ENCODE measurements at places on chromosomes 3 and 15. TPM values are rescaled to one million over a fixed set of nuclear protein-coding genes. Genes with fewer than 3 reads are reported as not detected.

The TMEM207 gene
- not detected for total RNA-seq

The CP gene
- not detected for total RNA-seq

The P2RY14 gene
- total RNA-seq = not detected

The EPM2AIP1 gene
- 20.5 TPM for total RNA-seq

The OR5K2 gene
- not detected for total RNA-seq

The SYNPR gene
- total RNA-seq = not detected

The SLC22A14 gene
- 0.62 TPM for total RNA-seq

The CLN6 gene
- 19.2 TPM for total RNA-seq

The GYG1 gene
- total RNA-seq = 48.1 TPM

The TRIM42 gene
- not detected for total RNA-seq

The ARNT2 gene
- total RNA-seq = 30.7 TPM

The RASGRP1 gene
- not detected for total RNA-seq

The C3orf49 gene
- total RNA-seq = not detected

The HDC gene
- total RNA-seq = not detected

The ITGA11 gene
- total RNA-seq = 1,105 TPM

GRCh38 chr3:10169000-10169496, 4.3 kb downstream of the IRAK2 start:
- no peaks in the 10 kb centered on the region for H3K27me3 ChIP-seq
- peaks cover 20% of the 10 kb centered on the region for H3K4me1 ChIP-seq
- no peak for DNase-seq
- H3K36me3 ChIP-seq = no peaks in the 10 kb centered on the region

- H3K4me1 ChIP-seq = peaks cover 13% of the 10 kb centered on the region
- H3K4me3 ChIP-seq = no peak overlapping the region
- peaks cover 2% of the 10 kb centered on the region for H3K27me3 ChIP-seq
- no peaks in the 10 kb centered on the region for H3K36me3 ChIP-seq
- H3K27ac ChIP-seq = no peak overlapping the region
Observed at GRCh38 chr3:126541628-126542339, 16.9 kb downstream of the C3orf22 start.

- no peak overlapping the region for H3K4me3 ChIP-seq
- DNase-seq = no peak
- no peak overlapping the region for H3K27ac ChIP-seq
- H3K4me1 ChIP-seq = peaks cover 7% of the 10 kb centered on the region
- no peaks in the 10 kb centered on the region for H3K27me3 ChIP-seq
Observed at GRCh38 chr15:80015156-80015555, 44.2 kb upstream of the BCL2A1 start.

DNA sequence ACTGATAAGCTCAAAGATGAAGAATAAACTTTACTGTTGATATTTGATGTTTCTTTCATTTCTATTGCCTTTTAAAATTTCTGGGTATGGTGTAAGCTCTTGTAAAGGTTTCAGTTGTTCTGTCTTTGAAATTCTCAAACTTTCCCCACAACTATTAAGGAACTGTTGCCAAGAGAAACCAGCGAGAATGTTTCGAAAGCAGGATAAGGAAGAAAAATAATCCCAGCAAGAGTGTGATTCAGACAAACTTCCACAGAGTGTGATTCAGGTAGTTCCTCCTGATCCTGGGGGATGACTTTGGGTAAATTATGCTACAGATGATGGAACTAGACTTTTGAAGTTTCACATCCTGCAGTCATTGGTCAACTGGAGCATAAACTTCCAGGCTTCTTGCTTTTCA, 632.0 kb downstream of the NSUN3 start:
- peaks cover 6% of the 10 kb centered on the region for H3K4me1 ChIP-seq
- no peak overlapping the region for H3K27ac ChIP-seq
- no peaks in the 10 kb centered on the region for H3K36me3 ChIP-seq
- DNase-seq = no peak
- H3K27me3 ChIP-seq = no peaks in the 10 kb centered on the region
- H3K4me3 ChIP-seq = no peak overlapping the region

- peak overlapping the region; percentile 98 for H3K27ac ChIP-seq
- H3K4me1 ChIP-seq = peaks cover 76% of the 10 kb centered on the region
- no peaks in the 10 kb centered on the region for H3K27me3 ChIP-seq
- no peak for DNase-seq
- no peaks in the 10 kb centered on the region for H3K36me3 ChIP-seq
- peak overlapping the region; percentile 64 for H3K4me3 ChIP-seq
Observed at GRCh38 chr15:99324082-99324620, 72.9 kb downstream of the LRRC28 start.

DNA sequence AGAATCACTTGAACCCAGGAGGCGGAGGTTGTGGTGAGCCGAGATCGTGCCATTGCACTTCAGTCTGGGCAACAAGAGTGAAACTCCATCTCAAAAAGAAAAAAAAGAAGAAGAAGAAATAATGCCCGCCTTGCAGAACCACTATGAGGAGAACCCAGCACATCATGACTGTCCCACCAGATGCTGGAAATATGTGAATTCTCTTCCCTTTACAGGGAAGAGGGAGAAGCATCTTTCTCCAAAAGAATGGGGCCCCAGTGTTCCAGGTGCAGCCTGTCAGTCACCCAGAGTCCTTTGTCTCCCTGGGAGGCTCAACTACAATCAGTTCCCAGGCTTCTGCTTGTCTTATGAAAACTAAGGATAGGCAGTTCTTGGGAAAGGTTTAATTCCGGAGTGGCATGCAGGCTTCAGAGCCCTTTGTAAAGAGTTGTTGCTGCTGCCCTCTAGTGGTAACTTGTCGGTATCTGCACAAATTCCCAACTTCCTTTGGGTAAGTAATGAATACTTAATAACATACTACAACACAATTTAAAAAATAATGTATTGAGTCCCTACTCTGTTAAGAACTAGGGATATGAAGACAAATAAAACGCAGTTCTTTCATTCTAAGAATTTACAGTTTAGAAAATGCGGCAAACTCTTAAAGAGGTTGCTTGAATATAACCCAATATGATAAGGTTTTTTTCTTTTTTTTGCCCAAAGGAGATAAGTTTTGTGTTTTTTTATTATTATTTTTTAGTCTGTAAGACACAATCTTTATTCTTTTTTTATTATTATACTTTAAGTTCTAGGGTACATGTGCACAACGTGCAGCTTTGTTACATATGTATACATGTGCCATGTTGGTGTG, 18.6 kb upstream of the TICRR start:
- no peaks in the 10 kb centered on the region for H3K4me1 ChIP-seq
- no peak overlapping the region for H3K4me3 ChIP-seq

GRCh38 chr15:59376733-59377132, 4.1 kb upstream of the MYO1E start:
- H3K4me3 ChIP-seq = no peak overlapping the region
- no peak overlapping the region for H3K27ac ChIP-seq
- no peak for DNase-seq
- peaks cover 2% of the 10 kb centered on the region for H3K36me3 ChIP-seq

DNA sequence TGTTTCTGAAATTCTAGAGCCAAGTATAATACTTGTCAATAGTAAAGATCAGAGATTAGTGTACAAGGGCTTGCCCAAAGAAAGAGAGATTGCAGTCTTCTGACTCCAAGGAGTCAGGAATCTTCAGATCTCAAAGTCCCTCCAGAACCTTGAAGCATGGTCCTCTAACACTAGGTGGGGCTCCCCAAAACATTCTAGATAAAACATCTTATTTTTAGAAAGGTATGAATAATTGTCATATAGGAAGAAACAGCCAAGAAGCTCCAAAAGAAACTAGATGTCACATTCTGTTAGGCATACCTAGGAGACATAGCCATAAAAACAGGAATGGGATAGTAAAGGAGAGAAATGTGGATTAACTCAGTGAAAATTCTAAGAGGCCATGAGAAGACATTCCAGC, 10.7 kb downstream of the MUC13 start:
- H3K27me3 ChIP-seq = no peaks in the 10 kb centered on the region
- DNase-seq = no peak
- no peak overlapping the region for H3K27ac ChIP-seq
- H3K36me3 ChIP-seq = no peaks in the 10 kb centered on the region

DNA sequence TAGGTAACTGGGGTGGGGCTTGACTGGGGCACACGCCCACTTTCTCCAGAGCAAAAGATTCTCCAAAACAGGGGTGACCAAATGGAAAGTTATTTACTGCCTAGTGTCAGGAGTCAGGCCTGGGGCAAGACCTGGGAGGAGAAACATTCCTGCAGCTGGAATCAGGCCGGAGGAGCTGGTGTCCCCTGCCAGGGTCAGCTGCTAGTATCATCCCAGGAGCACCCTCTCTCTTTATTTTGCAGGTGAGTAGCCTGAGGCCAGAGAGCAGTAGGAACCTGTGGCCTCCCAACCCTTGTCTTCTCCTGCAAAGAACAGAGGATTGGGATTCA, 32.9 kb downstream of the DNAJB8 start:
- peaks cover 12% of the 10 kb centered on the region for H3K4me1 ChIP-seq
- no peaks in the 10 kb centered on the region for H3K36me3 ChIP-seq
- H3K27ac ChIP-seq = no peak overlapping the region
- no peak for DNase-seq

- no peaks in the 10 kb centered on the region for H3K27me3 ChIP-seq
- H3K4me1 ChIP-seq = peaks cover 32% of the 10 kb centered on the region
- H3K27ac ChIP-seq = no peak overlapping the region
- no peak overlapping the region for H3K4me3 ChIP-seq
- peaks cover 2% of the 10 kb centered on the region for H3K36me3 ChIP-seq
Observed at GRCh38 chr3:63937661-63938651, 25.8 kb upstream of the SCAANT1 start.

DNA sequence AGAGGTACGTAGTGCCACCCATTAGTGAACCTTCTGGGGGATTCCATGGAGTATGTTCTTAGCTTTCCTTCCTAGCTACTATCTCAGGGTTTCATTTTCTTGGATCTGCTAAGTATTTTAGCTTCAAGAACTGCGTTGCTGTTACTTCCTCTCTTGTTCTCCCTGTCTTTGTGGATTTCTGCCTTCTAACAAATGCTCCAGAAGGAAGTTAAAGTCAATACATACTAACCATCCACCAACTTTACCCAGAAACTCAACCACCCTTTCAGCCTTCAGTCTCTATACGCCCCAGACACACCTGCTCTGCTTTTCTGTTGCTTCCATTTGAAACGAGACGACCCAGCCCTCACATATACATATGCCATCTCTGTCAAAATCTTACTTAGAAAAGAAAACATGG, 2.4 kb upstream of the KLF13 start:
- peaks cover 1% of the 10 kb centered on the region for H3K36me3 ChIP-seq

GRCh38 chr3:186481526-186481925, 62.7 kb downstream of the CRYGS start:
- no peak for DNase-seq
- H3K4me3 ChIP-seq = no peak overlapping the region
- no peaks in the 10 kb centered on the region for H3K36me3 ChIP-seq
- H3K4me1 ChIP-seq = peaks cover 3% of the 10 kb centered on the region
- H3K27ac ChIP-seq = no peak overlapping the region
- peaks cover 23% of the 10 kb centered on the region for H3K27me3 ChIP-seq

DNA sequence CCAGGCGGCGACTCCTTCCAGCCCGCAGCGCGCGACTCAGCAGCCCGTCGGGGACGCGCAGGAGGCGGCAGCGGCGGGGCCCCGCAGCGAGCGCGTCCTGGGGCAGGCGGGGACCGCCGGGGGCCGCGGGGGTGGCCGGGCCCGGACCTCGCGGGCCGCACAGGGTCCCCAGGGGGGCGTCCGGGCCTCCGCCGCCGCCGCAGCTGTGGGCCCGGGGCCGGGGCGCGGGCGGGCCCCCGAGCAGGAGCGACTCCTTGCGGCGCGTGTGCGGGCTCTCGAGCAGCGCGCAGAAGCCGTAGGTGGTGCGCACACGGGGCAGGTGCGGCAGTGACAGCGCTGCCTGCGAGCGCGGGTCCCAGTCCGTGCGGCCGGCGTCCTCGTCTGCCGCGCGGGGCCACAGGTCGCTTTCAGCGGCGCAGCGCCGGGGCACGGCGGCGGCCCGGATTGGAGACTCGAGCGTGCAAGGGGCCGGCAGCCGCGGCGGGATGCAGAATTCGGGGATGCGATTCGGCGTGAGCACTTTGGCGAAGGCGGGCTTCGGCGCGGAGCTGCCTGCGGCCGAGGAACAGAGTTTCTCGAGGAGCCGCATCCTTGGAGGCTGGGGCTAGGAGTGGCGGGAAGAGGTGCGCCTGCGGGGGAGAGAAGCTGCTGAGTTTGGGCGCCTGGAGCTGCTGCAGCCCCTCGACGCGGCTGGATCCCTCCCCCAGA, 535 bp downstream of the C2CD4B start:
- no peaks in the 10 kb centered on the region for H3K36me3 ChIP-seq
- H3K27ac ChIP-seq = no peak overlapping the region
- H3K27me3 ChIP-seq = peaks cover 48% of the 10 kb centered on the region

- H3K27ac ChIP-seq = no peak overlapping the region
- H3K27me3 ChIP-seq = peaks cover 14% of the 10 kb centered on the region
- no peaks in the 10 kb centered on the region for H3K4me1 ChIP-seq
- no peak for DNase-seq
- H3K4me3 ChIP-seq = no peak overlapping the region
- H3K36me3 ChIP-seq = peaks cover 6% of the 10 kb centered on the region
Observed at GRCh38 chr3:194730365-194730764, 44.7 kb downstream of the FAM43A start.

DNA sequence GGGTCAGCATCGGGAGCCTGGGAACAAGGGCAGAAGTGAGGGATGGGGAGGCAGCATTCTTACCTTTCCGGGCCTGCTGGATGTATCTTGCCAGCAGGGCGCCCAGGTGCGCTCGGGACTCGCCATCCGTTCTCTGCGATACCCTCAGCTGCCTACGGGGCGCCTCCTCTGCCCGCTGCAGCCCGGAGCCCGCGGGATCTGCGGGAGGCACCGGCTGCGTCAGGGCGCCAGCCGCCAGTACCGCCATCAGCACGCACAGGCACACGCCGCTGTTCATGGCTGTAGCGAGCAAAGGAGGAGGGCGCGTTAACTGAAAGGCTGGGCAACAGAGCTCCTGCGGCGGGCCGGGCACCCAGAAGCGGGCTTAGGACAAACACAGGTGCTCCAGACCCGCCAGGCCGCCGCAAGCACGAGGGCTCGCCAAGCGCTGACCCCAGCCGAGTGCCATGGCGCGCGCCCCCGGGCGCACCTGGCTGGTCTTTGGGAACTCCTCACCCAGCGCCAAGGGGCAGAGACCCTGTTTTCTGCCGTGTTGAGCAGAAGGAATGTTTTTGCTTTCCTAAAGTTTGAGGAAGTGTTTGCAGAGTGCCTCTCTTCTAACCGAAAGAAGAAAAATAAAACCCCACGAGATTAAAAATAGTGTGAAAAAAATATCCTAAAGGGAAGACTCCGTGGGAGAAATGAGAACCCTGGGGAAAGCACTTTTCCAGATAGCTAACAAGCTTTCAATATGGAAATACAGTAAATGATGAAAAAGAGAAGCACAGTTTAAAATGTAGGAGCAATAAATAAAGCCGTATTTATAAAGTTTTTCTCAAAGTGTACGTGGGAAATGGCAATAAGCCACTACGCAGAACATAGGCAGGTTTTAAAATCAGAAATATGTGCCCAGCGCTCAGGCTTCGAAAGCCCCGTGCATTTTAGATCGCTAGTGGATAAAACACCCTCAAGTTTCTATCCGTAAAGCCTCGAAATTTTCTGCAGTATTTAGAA, 2.3 kb downstream of the CCK start:
- H3K27ac ChIP-seq = no peak overlapping the region
- peaks cover 6% of the 10 kb centered on the region for H3K4me1 ChIP-seq
- H3K36me3 ChIP-seq = no peaks in the 10 kb centered on the region
- H3K27me3 ChIP-seq = peaks cover 43% of the 10 kb centered on the region
- H3K4me3 ChIP-seq = no peak overlapping the region

GRCh38 chr3:178195824-178196223, 340.4 kb upstream of the KCNMB2 start:
- H3K27me3 ChIP-seq = no peaks in the 10 kb centered on the region
- no peak for DNase-seq

GRCh38 chr3:32817558-32818228, at the start of gene TRIM71:
Gene TRIM71, plus strand, starts transcription at chr3:32817997. Its CDS starts 84 bp downstream, at chr3:32818081.
- H3K4me1 ChIP-seq = peaks cover 20% of the 10 kb centered on the region
- peak; percentile 61 for DNase-seq
- H3K4me3 ChIP-seq = peak within 1 kb of the TSS; percentile 82
- peaks cover 5% of the 10 kb centered on the region for H3K36me3 ChIP-seq
- H3K27me3 ChIP-seq = peaks cover 49% of the 10 kb centered on the region
